Activated naive CD8-positive, alpha-beta T cell treated with anti-CD3 and anti-CD28 coated beads, Interleukin-2, amount 50 U/mL, for 24 hours (primary cell): ENCODE measurements at places on chromosomes 12 and 14.

- DNase-seq: no peak
Measured at GRCh38 chr12:78101946-78102635, 271.4 kb downstream of the NAV3 start.

- DNase-seq: no peak
Measured at GRCh38 chr12:120646044-120646443, 5.6 kb downstream of the CABP1 start.

- no peak for DNase-seq
Measured at GRCh38 chr14:53896726-53897125, 59.9 kb downstream of the BMP4 start.

- no peak for DNase-seq
Measured at GRCh38 chr14:104515811-104516780, 63.5 kb upstream of the C14orf180 start.

DNA sequence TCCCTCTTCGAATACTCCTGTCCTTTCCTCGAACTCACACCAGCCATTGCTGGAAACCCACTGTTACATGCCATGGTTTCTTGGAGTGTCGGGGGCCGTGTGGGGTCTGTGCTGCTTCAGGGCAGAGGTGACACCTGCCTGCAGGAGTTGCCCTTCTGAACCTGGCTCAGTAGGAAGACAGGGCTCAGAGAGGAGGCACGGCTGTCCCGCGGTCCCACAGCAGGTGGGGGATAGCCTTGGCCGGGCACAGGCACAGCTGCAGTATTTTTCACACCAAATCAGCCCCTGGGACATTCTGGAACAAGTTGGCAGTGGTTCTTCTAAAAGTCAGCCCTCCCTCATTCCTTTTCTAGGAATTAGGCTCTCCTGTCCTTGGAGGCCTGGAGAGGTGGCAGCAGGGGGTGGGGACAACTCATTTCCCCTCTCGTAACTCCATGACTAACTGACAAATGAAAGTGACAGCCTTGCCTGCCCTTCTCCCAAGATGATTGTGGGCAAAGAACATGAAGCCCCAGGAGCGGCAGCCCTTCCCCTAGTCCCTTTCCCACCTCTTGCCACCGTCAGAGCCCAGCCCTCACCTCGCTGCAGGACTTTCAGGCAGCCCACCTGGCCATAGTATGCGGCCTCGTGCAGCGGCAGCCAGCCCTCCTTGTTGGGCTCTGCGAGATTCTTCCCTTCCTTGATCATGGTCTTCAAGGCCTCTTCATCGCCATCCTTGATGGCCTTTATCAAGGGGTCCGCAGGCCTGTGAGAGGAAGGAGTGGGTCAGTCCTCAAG is 22.4 kb downstream of the ASB2 start:
- DNase-seq: no peak

GRCh38 chr12:69563166-69563762 is 22.0 kb upstream of the CCT2 start:
- DNase-seq: no peak

- no peak for DNase-seq
Measured at GRCh38 chr12:112305951-112306350, 76.3 kb downstream of the HECTD4 start.

GRCh38 chr12:78914859-78915331 is 50.3 kb downstream of the SYT1 start:
- DNase-seq: no peak
